Breast epithelium (tissue), 4 donors: ENCODE measurements at places on chromosomes 1 and 21. TPM values are rescaled to one million over a fixed set of nuclear protein-coding genes. Genes with fewer than 3 reads are reported as not detected.

- DNase-seq: no peak
These were observed 17.1 kb downstream of the MORC3 start for GRCh38 chr21:36337099-36337509.

DNA sequence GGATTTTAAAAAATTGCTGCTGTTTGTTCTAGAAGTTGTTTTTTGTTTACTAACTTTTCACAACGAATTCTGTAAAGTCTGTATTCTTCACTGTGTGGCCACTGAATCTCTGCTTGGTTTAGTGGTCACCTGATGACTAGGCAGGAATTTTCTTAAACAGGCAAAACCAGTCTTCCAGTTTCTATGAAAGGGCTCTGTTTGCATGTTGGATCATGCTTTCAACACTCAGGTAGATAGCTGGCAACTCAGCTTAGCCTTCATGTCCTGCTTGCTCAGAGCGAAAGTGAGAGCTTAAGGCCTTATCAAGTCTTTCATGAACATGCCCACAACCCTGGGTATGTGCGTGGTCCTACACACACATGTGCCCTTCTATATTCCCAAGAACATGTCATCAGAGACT is 52.4 kb upstream of the CCDC190 start:
- DNase-seq: peak; percentile 48

DNA sequence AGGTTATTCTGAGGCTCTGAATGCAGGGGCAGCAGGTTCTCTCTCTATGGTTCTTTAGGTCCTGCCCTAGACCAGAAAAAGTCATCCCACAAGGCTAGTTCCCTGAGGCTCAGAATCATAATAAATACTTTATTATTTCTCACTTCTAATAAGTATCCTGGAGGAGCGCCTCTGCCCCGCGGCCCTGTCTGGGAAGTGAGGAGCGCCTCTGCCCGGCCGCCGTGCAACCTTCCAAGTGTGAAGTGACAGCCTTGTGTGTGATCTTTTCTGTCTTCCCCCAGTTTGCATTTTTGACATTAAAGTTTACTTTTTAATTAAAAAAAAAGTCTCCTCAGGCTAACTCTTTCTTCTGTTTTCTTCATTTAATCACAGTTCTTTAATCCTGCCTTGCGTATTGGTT is 11.5 kb downstream of the AIM2 start:
- no peak for DNase-seq

DNA sequence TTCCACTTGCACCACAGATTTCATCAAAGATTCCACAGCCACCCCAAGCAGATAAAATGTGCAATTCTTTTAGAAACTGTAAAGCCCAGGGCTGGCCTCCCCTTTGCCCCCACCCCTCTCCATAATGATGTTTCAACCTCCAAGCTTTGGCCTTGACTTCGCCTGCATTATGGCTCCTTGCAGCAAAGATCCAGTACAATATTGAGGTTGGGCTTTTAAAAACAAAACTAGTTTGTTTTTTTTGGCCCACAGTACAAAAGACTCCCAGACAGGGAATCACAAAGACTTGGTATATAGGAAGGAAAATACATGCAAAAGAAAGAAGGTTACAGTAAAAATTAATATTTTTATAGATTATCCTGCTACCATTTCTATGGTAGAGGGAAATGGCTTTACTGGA is 356.5 kb upstream of the PTBP2 start:
- DNase-seq: no peak

- DNase-seq: no peak
These were observed 95.4 kb upstream of the NGF start for GRCh38 chr1:115433483-115433882.

DNA sequence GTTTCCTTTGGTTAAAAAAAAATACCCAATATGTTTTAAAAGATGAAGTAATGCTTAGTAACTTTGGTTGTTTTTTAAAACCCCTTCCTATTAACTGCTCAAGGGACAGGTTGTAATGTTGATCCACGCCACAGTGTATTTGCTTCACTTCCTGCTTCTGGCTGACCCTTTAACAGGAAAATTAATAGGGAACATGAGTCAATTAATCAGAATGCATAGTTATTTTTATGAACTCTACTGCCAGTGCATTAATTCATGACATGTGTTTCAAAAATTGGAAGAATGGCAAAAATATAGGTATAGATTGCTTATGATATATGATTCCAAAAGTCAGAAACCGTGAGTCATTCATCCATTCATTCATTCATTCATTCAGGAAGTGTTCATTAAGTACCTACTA is 204.8 kb downstream of the SETD4 start:
- no peak for DNase-seq

DNA sequence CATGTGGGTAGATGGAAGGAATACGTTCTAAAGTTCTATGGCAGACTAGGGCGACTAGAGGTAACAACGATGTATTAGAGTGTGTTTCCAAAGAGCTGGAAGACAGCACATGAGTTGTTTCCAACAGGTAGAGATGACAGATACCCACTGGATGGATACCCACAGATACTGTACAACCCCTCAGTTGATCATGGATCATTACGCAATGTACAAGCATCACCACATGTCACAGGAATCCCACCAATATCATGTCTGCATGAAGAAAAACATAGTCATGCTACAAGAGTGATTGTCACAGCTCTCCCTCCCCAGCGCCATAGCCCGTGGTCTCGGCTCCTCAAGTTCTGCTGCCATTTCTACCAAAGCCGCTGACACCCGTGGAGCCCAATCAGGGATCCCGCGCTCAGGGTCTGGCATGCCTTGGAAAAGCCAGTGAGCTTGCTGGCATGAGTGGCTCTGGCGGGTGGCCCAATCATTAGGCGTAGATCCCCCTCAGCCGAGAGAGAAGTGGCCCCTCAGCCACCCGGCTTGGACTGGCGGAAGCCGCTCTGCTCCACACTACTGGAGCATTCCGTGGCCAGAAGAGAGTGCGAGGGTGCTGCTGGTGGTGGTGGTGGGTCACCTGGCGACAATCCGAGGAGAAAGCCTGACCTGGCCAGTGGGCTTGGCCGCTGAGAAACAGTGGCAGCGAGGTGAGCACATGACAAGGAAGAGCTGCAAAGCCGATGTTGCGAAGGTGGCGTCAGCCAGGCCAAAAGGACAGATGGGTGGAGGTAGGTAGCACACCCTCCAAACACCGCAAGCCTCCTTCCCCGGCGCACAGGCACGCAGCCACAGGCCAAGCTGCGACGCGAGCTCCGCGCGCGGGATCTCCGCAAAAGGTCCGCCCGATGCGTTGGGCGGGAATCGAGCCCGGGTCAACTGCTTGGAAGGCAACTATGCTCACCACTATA is 65.7 kb upstream of the FCGR2A start:
- DNase-seq: no peak

- DNase-seq: no peak
These were observed 11.1 kb downstream of the ECE1 start for GRCh38 chr1:21278860-21279845.

Gene FAAH
- 38.3 TPM for total RNA-seq

Gene CD52
- total RNA-seq: 8.3 TPM

Gene CDCA8
- total RNA-seq: 1.4 TPM

Gene ARHGEF10L
- 51.4 TPM for total RNA-seq

Gene MAP3K6
- total RNA-seq: 67.5 TPM
